Amygdala (tissue), 56 donors: ENCODE measurements at places on chromosomes 6 and 20.
A peak's percentile ranks its signal among the peaks of the same experiment; 100 is the strongest.

- no peak for DNase-seq
Observed at GRCh38 chr6:170542031-170542719, 10.9 kb downstream of the PSMB1 start.

DNA sequence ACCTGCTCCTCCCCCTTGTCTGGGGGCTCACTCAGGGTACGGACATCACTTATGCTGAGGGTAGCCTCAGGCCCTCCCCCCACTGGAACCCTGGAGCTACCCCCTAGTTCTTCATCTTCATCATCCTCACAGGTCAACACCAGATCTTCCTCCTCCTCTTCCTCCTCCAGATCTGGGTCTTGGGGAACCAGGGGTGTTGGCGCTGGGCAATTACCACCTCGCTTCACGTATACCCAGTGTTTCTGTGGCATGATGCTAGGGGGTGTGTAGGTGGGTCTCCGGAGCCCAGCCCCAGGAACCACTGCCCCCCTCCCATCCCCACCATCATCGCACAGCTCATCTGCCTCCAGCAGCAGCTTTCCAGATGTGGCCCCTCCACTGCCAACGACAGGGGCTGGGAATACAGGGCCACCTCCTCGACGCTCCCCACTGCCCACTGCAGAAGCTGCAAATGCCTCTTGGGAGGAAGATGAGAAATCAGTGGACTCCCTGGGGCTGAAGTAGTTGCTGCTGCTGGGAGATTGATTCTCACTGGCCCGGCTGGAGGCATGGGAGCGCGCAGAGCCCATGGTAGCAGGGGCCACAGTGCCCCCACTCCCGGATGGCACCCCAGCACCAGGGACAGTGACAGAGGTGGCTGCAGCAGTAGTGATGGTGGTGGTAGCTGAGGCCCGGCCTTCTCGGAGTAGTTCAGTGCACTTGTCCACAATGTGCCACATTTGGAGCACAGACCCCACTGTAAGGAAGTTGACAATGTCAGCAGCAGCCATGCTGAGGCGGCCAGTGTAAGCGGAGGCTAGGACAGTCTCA is 1.5 kb downstream of the ZBTB22 start:
- no peak for DNase-seq

DNA sequence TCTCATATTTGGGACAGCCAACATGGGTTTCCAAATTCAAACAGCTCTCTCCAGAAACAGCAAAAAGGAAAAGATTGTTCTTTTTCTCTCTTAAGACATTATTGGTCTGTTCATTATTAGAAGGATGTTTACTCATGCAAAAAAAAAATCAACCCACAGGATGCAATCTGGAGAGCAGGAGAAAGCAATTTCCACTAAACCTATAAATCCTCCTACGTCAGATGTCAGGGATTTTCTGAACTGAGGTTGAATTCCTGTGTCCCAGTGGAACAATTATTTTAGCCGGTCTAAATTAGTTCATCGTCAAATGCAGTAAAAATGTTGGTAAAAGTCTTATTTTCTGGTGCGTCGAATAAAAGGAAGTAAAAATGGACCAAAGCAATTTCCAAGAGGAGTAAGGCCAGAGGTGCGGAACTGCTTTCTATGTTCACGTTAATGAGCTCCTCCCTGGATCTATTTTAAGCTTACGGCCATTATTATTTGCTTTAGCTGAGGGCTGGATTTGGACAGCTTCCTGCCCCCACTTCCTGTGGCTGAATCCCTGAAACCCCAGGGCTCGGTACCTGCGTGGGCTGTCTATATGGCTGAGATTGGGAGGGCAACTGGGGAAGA is at the start of gene GABRR1:
TSS of gene GABRR1 (minus strand) at position 60 of the 612 bp plus-strand sequence. CDS start at position 24, 36 bp downstream.
- DNase-seq, result no peak

DNA sequence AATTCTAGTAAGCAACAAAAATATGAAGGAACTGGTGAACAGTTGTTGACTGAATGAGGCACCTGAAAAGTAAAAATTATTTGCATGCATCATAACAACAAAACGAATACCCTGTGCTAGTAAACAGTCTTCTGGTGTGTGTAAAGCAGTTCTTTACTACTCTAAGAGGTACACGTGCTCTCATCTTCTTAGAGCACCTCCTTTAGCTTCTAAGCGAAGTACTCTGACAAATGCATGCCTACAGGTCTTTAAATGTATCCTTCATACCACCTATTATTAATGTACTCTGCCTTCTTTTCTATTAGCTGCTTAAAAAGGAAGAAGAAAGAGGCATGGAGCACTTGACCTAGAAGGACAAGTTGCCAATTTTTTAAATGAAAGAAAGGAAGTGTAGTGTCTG is 32.2 kb upstream of the MYB start:
- DNase-seq, result no peak

GRCh38 chr6:56151609-56152224 is 95.7 kb downstream of the COL21A1 start:
- no peak for DNase-seq

DNA sequence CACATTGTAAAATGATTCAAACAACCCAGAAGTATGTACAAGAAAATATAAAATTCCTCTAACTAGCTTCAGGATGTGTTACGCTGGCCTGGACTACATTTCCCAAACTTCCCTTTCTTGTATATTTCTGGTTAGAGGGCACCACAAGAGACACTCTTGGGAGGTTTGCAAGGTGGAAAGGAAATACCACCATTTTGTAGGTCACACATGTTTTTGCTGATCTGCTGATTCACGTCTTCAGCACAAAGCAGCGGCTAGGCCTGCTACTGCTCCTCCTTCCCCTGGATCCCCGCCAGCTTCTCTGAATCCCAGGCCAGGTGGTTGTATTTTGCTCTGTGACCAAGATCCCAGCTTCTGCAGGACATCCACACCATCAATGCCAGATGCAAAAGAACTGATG is 104.2 kb downstream of the AGPAT4 start:
- DNase-seq, result no peak

DNA sequence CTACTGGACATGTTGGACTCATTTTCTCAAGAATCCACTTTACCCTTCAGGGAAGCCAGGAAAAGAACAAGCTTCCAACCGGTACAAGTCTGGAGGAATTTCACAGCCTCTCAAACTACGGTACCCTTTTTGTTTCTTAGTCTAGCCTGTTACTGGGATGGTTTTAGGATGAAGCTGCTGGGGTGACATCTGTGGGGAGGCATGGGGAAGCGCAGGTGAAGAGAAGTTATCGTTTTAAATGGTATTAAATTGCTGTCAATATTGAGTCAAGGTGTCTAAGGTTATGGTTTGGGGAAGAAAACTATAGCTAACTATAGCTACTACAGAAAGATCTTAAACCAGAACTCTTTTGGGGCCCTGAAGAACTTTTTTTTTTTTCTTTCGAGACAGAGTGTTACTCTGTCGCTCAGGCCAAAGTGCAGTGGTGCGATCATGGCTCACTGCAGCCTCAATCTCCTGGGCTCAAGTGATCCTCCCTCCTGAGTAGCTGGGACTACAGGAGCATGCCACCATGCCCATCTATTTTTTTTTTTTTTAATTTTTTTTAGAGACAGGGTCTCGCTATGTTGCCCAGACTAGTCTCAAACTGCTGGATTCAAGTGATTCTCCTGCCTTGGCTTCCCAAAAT is 128.7 kb downstream of the RIN2 start:
- DNase-seq, result no peak

- DNase-seq, result no peak
Observed at GRCh38 chr20:47389867-47390347, 33.4 kb upstream of the ZMYND8 start.

- DNase-seq, result peak; percentile 82
Observed at GRCh38 chr6:112043032-112044007, 10.6 kb upstream of the CCN6 start.
